ENCODE measurements at places on chromosomes 6 and 20. TPM values are rescaled to one million over a fixed set of nuclear protein-coding genes. Genes with fewer than 3 reads are reported as not detected.

MATN4 gene
- not detected for total RNA-seq

TRDN gene
- not detected for total RNA-seq

CCN6 gene
- not detected for total RNA-seq

ID4 gene
- not detected for total RNA-seq

EYS gene
- not detected for total RNA-seq

ARMC12 gene
- 0.59 TPM for total RNA-seq

SLC17A2 gene
- not detected for total RNA-seq

BPIFB2 gene
- not detected for total RNA-seq

ALDH5A1 gene
- total RNA-seq: 6.8 TPM

TCP11 gene
- not detected for total RNA-seq

MYT1 gene
- not detected for total RNA-seq

DOK5 gene
- not detected for total RNA-seq

MAFB gene
- total RNA-seq: 38.9 TPM

TMEM30A gene
- total RNA-seq: 60.7 TPM

PPP1R16B gene
- 53.7 TPM for total RNA-seq
